ENCODE measurements at places on chromosomes 4 and X.

- DNase-seq = no peak
Observed at GRCh38 chr4:15294832-15295231, 133.0 kb upstream of the C1QTNF7 start.

- no peak for DNase-seq
Observed at GRCh38 chr4:107853444-107854355, 29.0 kb downstream of the SGMS2 start.

DNA sequence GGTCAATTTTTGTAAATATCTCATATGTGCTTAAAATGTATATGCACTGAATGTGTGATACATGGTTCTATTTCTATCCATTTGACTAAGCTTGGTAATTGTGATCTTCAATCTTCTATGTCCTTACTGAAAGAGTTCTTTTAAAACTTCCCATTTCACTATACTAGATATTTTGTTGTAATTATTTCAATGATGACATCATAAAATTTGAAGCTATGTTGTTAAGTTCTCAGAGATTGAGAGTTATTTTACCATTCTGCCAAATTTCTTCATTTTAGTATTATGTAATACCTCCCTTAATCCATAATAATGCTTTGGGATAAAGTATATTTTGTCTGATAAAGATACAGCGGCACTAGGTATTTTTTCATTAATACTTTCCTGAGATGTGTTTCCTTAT, 1307.3 kb downstream of the RPA4 start:
- DNase-seq = no peak

DNA sequence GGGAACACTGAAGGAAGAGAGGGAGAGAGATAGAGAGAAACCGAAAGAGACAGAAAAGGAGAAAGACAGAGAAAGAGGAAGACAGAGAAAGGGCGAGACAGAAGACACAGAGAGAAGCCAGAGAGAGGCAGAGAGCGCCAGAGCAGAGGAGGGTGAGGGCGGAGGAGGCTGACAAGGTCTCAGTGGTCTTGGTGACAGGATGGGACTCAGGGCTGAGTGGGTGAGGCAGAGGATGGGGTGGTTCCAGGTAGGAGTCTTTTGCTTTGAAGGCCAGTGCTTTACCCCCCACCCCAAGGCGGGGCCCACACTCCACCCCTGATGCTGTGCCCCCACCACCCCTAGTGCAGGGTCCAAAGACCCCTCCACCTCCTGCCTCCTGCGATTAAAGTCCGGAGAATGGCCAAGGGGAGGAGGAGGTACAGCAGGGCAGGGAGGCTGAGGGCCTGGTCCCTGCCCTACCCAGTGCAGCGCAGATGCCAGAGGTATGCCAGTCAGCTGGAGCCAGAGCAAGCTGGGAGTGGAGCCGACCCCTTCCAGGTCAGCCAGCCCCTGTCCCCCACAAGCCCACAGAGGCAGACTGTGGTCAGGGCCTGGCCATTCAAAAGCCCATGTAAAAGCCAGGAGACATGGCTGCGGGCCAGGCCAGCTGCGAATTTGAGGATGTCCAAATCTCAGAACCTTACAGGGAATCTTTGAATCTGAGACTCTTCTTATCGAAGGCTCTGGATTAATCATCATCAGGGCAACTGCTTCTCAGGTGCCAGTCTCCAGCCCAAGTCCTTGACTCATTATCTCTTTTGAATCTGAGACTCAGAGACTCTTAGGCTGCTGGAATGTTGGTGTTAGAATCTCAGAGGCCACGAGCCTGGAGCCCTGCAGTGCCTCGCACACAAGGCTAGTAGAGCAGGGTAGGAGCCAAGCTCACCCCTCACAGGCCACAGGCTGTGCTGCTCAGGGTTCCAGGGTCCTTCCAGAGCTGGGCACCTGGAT, 758 bp downstream of the IQSEC2 start:
- DNase-seq = no peak

- DNase-seq = no peak
Observed at GRCh38 chr4:147768113-147768512, 36.2 kb downstream of the ARHGAP10 start.

DNA sequence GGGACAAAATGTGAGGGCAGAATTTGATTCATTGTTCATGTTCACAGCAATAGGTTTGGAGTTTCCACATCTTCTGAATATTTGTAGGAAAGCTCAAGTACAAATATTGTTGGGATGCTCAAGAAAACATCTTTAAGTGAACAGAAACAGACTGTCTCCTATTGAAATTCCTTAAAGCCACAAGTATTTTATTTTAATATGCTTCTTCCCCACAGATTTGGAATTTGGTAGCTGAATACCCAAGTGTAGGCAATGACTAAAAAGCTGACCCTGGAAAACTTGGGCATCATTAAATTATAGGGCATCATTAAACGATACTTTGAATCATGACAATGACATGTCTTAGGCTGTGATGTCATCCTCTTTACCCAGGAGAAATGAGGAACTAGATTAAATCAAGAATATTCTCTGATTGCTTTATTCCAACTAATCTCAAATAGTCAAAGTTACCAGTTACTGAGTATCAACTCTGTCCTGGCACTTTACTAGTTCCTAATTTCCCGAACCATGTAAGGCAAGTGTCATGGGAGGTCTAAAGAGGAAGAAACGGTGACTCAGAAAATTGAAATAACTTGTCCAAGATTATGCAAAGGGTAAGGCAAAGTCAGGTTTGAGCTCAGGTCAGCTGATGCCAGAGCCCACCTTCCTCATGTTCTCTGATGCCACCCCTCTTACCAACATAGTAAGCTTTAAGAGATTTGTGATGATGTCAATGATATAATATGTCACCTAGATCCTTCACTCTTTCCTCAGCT, 223.1 kb upstream of the LEF1 start:
- DNase-seq = no peak

- no peak for DNase-seq
Observed at GRCh38 chr4:5960252-5960880, 57.9 kb downstream of the C4orf50 start.
